ENCODE measurements at places on chromosomes 1 and 21.

DNA sequence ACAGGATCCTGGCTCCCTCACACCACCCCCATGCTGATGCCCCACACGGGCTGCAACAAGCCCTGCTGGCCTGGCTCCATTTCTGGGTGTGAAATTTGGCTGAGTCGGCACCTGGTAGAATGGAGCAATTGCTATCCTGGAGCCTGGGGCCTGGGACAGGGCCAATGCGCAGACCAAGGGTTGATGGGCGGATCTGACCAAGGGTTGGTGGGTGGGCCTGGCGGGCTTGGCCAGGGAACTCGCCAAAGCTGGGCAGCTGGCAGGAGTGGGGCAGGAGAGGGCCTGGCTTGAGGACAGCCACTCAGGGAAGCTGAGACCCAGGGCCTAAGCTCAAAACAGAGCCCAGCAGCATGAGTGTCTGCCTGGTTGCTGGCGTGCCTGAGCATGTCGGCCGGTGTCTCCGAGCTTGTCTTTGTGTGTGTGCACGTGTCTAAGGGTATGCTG is 70.9 kb upstream of the POU3F1 start:
- no peak for DNase-seq

GRCh38 chr21:17585875-17586450 is 26.7 kb downstream of the BTG3 start:
- no peak for DNase-seq

DNA sequence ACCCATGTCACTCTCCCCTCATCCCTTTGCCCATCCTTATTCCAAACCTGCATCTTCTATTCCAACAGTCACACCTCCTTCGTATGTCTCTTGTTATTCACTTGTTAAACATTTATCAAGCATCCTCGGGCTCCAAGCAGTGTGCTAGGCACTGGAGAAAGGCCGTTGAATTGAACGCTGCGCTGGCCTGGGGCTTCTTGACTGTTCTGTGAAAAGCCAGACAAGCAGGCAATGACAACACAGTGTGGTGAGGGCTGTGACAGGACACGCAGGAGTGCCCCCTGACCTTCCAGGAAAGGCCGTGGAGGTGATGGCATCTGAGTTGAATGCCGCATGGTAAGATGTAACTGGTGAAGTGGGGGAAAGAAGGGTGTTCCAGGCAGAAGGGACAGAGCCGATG is 19.2 kb downstream of the ETV3 start:
- DNase-seq: no peak

DNA sequence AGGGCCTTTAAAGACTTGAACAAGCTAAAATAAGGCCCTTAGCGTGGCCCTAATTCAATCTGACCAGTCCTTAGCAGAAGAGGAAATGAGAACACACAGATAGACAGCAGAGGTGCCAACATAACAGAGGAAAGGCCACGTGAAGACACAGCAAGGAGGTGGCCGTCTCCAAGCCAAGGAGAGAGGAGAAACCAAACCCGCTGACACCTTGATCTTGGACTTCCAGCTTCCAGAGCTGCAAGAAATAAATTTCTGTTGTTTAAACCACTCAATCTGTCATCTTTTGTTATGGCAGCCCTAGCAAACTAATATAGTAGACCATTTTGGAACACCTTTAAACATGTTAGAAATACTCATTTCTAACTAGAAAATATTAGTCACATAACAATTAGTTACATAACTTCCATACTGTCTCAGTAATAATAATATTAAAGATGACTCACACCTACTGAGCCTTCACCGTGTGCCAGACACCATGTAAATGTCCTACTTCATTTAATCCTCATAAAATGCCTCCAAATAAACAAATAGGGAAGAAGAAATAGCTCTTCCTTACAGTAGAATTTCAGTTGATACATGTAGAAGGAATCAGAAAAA is 47.9 kb downstream of the S1PR1 start:
- no peak for DNase-seq

DNA sequence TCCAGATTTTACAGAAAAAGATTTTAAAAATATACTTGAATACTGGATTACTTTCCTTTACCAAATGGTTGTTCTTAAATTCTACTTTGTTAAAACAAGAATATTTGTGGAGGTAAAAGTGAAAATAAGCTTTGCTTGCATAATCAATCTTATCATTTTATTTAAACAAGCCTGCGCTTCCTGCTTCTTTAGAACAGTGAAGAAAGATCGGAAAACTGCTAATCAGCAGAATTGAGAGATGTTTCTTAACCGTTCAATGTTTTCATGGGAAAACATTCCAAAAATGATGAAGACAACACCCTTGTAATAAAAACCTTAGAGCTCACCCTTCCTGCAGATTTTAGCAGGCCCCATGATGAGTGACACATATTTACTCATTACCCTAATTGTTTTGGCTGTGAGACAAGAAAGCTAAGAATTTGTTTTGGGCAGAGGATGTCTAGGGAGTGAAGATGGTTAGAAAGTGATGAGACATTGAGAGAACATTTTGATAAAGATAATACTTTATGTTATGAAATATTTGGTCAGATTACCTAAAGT is 72.6 kb downstream of the TPR start:
- no peak for DNase-seq

GRCh38 chr1:46489638-46490405 is at the start of gene DMBX1:
TSS of gene DMBX1 (plus strand) at chr1:46489836. CDS start at chr1:46507011, 17,175 bp downstream.
- no peak for DNase-seq
